ENCODE measurements at places on chromosomes 6 and 20.
A peak's percentile ranks its signal among the peaks of the same experiment; 100 is the strongest.

DNA sequence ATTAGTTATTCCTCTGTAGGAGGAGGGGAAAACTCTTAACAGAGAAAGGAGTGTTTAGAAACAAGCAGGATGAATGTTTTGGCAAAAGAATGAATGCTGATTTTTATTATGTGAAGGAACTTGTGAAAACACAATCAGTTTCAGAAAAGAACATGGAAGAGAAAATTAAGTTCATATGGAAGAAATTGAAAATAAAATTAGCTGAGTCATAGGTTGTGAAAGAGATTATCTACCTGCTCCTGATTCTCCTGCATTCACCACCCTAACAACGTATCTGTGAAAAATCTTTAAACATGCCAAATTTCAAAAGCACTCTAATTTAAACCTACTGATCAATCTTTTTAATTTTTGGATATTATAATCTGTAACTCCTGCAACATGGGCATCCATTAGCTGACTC is 227.3 kb upstream of the RSPO3 start:
- DNase-seq, result no peak

- no peak for DNase-seq
Observed at GRCh38 chr6:96923871-96924493, 546 bp upstream of the KLHL32 start.

DNA sequence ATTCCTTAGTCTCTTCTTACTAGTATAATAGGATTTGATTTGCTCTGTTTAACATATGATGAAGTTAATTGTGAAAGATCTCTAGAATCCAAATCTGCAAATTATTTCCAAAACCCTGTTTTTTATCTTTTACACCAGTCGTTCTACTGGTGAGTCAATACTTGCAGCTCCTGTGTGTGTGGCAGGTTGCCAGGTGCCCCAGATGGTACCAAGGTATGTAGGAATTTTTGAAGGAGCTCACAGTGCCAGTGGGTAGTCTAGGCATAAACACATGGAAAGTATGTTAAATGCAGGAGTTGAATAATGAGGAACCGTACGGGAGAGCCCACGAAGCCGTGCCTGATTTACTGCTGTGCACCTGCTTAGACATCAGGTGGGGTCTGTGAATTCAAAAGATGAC is 192.2 kb downstream of the FARS2 start:
- no peak for DNase-seq

DNA sequence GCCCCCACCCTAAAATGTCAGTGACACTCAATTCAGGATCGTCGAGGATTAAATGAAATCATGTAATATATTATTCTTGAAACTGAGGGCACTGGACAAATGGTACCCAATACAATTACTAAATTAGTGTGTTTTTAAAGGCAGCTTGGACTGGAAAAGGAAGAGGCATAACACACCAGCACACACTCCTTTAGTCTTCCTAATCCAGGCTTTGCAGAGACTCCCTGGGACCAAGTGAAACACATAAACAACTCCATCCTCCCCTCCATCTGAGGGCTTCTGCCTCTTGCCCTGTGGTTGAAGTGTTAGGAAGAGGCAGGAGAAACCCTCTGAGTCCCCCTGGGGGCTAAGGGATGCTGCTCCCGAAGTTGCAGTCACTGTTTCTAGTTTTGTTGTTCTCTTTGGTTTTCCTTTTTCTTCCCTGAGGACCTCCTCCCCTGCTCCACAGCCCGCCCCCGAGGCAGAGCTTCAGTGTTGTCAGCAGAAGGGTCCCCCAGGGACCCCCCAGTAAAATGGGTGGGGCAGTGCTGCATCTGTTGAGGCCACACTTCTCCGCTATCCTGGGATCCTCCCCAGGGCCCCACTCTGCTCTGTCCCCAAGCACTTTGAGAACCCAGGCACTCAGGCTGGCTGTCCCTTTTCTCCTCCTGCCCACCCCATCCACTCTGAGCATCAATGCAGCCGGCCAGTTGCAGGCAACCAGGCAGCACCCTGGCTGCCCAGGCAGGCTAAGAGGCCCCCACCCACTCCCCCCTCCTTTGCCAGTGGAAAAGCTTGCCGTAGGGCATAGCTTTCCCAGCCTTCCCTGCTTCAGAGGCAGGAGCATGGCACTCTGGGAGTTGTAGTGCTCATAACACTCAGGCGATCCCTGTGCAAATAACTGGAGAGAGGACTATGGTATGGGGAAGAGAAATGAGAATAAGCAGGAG is 5.9 kb downstream of the TMEM63B start:
- DNase-seq, result peak; percentile 73

- no peak for DNase-seq
Observed at GRCh38 chr6:33164665-33165373, 27.4 kb downstream of the COL11A2 start.

DNA sequence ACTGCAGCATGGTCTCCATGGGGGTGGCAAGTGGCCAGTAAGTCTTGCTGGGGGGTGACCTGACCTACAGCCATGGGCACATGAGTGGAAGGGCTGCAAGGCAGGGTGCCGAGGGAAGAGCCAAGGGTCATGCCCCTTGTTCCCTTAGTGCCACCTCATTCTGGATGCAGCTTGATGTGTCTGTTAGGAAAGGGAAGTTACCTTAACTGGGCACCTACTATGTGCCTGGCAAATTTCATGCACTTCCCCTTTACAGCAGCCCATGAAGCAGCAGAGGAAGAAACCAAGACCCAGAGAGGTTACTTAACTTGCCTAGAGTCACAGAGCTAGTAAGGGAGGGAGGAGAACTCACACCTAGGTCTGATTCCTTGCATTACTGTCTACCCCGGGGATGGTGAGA is 174.0 kb downstream of the MRPL14 start:
- DNase-seq, result no peak

GRCh38 chr6:17093686-17094085 is 8.2 kb upstream of the STMND1 start:
- peak; percentile 22 for DNase-seq

- DNase-seq, result no peak
Observed at GRCh38 chr20:38421915-38422314, 13.2 kb downstream of the SNHG17 start.

GRCh38 chr6:21522797-21523456 is 70.6 kb upstream of the SOX4 start:
- DNase-seq, result no peak

Data from OCI-M1 (cell line).